ENCODE measurements at places on chromosomes 7 and 10.
A peak's percentile ranks its signal among the peaks of the same experiment; 100 is the strongest.

GRCh38 chr7:53638517-53638916 lies 603.1 kb downstream of the POM121L12 start:
- DNase-seq, result no peak

DNA sequence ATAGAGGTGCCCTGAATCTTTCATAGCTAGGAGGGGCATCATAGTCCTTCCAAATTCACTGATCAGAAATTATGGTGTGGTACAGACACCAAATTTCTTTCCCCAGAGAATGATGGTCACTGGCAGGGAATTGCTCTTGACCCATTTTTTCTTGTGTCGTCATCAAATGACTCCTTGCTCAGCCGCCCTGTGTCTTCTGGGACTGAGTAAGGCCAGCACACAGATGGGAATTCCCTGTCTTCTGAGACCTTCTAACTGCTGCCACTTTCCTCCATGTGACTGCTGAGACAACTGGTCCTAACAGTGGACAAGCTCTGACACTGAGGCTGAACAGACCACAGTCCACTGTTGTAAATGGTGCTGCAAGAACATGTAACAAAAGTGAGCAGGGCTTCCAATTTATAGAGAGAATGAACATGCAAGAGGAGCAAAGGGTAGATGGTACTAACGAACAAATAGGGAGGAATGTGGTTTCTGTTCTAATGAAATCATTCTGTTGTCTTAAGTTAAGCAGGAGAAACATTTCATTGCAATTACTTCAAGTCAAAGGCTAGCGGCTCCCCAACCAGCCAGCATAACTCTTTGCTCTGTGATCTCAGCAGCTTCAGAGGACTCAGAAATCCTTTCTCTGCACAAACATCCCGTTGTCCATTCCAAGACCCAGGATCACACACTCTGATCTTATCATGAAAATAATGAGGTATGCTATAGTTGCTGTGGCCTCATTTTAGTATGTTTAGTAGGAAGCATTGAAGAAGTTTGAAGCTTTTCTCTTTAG lies 235.9 kb upstream of the PRSS1 start:
- no peak for DNase-seq

- DNase-seq, result no peak
Measured at GRCh38 chr10:23362069-23362830, 17.7 kb upstream of the C10orf67 start.

DNA sequence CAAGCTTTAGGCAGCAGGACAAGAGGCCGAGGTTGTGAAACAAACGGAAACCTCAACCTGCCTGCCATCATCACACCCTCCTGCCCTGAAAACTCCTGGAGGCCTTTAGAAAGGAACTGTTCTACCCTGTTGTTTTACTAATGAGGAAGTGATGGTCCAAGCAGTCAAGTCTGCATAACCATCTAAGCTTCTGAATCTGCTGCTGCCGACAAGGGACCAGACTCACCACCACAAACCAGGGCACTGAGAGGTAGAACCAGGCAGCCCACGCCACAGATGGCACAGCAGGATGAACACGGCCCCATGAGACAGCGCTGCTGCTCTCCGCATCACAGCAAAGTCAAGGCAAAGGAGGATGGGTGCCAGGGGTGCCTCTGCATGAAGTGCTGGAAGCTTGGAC lies 209.4 kb downstream of the CELF2 start:
- DNase-seq, result peak; percentile 54

GRCh38 chr10:79445977-79446757 lies 743 bp upstream of the ZCCHC24 start:
- DNase-seq, result peak; percentile 15

- DNase-seq, result no peak
Measured at GRCh38 chr7:95646350-95646749, 50.0 kb upstream of the PDK4 start.
